8988T (cell line): ENCODE measurements at places on chromosomes 4 and X.

DNA sequence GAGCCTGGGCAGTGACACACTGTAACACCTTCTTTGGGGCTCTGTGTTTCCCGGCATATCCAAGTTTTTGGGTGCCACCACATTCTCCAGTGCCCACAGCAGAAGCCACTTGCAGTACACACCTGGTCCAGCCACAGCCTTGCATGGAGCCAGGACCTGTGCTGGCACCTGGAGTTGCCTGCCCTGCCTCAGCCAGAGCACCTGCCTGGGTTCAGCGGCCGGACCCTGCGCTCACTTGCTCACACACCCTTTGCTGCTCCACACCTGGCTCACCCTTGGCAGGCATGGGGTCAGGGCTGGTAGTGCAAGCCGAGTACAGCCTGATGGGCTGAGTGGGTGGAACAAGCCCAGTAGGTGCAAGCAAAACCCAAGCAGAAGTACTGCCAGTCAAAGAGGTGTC lies 1511.1 kb downstream of the TECRL start:
- DNase-seq = no peak

DNA sequence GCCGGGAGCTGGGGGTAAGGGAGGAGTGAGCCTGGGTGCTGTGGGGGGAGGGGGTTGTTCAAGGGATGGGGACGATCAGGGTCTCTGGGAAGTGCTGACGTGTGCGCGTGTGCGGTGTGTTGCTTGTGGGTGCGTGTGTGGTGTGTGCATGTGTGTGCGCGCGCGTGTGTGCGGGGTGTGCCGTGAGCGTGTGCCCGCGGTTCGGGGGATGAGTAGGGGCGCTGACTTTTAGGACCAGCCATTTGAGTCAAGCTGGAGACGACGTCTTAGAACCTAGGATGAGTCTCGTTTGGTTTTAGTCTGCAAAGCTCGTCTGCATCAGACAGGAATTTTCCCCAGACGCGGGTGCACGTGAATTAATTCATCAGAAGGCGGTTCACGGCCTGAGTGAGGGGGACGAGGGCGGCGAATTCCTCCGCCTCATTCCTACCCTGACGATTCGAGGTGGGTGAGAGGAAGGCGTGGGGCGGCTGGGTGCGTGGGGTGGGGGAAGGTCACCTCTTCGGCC lies 950 bp upstream of the TMEM271 start:
- no peak for DNase-seq

- no peak for DNase-seq
Measured at GRCh38 chrX:121975671-121976070, 928.3 kb downstream of the GLUD2 start.

GRCh38 chr4:90715242-90715641 lies 588.0 kb downstream of the CCSER1 start:
- no peak for DNase-seq

GRCh38 chr4:185904381-185904780 lies 92.4 kb upstream of the SORBS2 start:
- DNase-seq = no peak

DNA sequence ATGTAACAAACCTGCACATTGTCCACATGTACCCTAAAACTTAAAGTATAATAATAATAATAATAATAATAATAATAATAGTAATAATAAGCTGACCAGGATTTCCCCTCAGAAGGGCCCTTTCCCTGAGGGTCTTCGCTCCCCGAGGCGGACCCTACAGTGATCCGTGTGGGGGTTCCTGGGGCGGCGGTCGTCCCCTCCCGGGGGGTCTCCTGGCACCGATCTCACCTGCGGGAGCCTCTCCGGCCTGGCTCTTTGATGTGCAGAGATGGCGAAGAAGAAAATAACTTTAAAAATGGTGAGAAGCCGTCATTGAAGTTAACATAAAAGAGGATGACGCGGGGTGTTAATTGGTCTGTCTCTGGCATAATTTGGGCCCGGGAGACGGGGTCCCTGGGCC lies 48.2 kb upstream of the PPP2R3B start:
- DNase-seq = no peak
